Peyer's patch (tissue), 4 donors: ENCODE measurements at places on chromosomes 3 and 15. TPM values are rescaled to one million over a fixed set of nuclear protein-coding genes. Genes with fewer than 3 reads are reported as not detected.

DNA sequence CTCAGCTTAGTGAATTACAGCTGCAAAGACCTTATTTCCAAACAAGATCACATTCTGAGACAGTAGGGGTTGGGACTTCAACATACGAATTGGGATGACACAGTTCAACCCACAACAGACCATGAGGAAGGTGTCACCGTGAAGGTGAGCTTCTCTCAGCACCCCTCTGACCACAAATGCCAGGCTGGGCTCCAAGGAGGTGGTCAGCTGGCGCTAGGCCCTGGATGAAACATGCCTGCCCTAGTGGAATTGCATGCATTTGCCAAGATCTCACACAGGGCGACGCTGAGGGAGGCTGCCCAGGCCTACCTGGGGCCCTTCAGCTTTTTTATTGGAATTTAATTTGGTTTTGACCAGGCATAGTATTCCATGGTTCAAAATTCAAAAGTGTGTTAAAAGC is 1.8 kb downstream of the CFAP100 start:
- no peak for DNase-seq

U2SURP gene
- 67.4 TPM for total RNA-seq

COX5A gene
- total RNA-seq = 185 TPM

DNA sequence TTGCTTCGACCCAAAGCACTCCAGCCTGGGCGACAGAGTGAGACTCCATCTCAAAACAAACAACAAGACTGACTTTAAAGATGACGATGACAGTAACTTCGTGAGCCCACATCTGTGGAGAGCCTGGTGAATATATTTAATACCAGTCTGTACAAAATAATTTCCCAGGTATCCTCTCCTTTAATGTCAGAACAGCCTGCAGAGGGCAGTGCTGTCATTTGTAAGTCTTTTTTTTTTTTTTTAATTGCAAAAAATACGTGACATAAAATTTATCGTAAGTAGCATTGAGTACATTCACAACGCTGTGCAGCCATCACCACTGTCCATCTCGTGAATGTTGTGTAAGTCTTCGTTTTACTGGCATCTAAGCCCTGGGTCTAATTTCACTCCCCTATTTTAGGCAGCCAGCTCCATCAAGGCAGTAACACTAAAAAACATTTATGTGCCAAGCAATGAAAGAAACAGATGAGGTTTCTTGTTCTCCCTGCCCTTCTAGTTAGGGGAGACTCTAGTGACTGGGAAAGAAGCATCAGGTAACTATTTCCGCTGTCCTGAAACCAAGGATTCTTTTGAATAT is 1.4 kb downstream of the HTD2 start:
- DNase-seq = peak; percentile 75

- no peak for DNase-seq
Observed at GRCh38 chr3:119160361-119160760, 13.0 kb upstream of the UPK1B start.

DNA sequence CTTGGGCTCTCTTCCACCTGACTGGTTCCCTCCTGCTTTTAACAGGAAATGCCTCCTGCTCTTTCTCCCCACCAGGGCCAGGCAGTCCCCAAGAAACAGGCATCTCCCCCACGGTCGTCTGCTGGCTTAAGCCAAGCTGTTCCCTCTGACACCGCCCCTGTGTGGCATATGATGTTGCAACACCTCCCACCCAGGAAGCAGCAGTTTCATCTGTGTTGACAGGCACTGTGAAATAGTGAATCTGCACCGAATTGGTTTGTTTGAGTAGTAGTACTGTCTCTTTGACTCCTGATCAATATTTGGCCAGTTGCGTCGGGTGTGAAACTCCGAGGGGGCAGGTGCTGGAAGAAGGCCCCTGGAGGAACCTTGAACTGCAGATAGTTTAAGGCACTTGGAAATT is 188.8 kb downstream of the FEZF2 start:
- no peak for DNase-seq

CLSTN2 gene
- 2.8 TPM for total RNA-seq

IL17RC gene
- 22.3 TPM for total RNA-seq

DNA sequence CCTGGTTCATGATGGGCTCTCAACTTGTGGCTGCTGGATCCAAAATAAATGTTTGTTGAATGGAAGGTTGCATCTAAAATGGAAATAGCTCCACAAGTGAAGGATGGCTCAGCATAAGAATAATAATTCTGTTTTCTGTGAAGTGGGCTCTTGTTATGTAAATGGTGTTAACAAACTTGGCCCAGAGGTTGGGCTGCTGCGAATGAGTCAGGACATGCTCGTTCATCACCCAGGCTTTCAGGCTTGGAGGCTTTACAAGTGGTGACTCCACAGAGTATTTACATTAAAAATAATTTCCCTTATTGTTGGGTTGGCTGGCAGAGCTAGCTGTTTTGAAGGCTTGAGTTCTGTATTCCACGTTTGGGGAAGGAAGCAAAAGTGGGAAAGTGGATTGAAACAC is 60.5 kb downstream of the ITGB5 start:
- DNase-seq = no peak

MITF gene
- total RNA-seq = 9.1 TPM

GRCh38 chr3:51679777-51680176 is 8.7 kb downstream of the TEX264 start:
- DNase-seq = no peak

- no peak for DNase-seq
Observed at GRCh38 chr15:78000927-78001249, 76.6 kb downstream of the TBC1D2B start.

ERICH6 gene
- not detected for total RNA-seq

TYRO3 gene
- total RNA-seq = 2.8 TPM

DVL3 gene
- 90.6 TPM for total RNA-seq

APEH gene
- total RNA-seq = 117 TPM

GRCh38 chr3:123869165-123869564 is 15.0 kb downstream of the MYLK start:
- DNase-seq = no peak

DNA sequence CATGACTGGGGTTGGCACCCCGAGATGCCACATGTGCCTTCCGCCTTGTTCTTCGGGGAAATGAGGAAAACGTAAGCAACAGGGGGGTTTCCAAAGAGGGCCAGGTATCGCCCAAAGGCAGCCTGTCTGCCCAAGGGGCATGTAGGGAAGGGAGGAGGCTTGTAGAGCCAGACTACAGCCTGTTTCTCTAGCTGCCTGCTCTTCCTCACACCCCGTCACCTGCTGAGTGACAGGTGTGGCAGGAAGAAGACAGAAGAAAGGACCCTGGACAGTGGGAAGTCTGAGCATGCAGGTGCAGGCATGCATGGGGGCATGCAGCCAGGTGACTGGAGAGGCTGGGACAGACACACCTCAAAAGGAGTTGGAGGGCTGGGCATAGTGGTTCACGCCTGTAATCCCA is 9.8 kb downstream of the PLA2G4E start:
- DNase-seq = no peak

FBXO40 gene
- not detected for total RNA-seq

DNA sequence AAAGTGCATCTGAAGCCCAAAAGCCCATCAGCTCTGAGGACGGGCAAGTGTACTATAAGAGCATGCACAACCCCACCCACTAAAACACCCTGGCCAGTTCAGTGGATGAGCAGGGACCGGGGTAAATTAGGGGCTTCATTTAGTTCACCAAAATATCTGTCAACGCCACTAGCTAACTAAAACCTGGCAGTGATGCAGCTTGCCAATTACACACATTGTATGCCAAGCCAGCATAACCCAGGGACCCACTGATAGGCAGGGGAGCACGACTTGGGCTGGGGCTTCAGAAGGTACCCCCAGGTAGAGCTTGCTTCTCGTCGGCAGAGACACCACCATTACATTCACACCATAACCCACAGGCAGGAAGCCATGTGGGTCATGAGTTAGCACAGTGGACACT is 47.0 kb downstream of the PTPN23 start:
- no peak for DNase-seq

SMCO1 gene
- not detected for total RNA-seq

DNA sequence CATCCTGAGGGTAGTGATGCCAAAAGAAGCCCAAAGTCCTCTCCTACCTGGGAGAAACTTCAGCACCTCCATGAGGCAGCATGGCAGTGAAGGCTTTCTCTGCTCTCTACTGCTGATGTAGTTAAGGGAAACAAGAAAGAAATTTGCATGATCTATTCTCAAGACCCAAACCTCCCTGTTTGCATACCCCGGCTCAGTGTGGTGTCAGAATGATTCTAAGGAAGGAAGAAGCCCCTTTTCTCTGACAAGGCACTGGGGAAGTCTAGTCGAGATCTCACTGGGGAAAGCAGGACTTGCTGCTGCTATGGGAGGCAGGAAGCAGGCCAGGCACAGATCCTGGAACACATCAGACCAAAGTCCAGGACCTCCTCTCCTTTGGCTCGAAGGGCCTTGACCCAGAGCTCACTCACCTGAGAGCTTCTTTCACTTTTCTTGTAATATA is 89.4 kb upstream of the ICE2 start:
- peak; percentile 61 for DNase-seq

GRCh38 chr15:74443100-74443909 is 9.5 kb upstream of the SEMA7A start:
- no peak for DNase-seq

UNC13C gene
- 0.57 TPM for total RNA-seq

- DNase-seq = peak; percentile 100
Observed at GRCh38 chr15:43791993-43792760, at the start of gene SERF2. Gene SERF2, plus strand, starts transcription at chr15:43792320. Its CDS starts 57 bp downstream, at chr15:43792377.

DNA sequence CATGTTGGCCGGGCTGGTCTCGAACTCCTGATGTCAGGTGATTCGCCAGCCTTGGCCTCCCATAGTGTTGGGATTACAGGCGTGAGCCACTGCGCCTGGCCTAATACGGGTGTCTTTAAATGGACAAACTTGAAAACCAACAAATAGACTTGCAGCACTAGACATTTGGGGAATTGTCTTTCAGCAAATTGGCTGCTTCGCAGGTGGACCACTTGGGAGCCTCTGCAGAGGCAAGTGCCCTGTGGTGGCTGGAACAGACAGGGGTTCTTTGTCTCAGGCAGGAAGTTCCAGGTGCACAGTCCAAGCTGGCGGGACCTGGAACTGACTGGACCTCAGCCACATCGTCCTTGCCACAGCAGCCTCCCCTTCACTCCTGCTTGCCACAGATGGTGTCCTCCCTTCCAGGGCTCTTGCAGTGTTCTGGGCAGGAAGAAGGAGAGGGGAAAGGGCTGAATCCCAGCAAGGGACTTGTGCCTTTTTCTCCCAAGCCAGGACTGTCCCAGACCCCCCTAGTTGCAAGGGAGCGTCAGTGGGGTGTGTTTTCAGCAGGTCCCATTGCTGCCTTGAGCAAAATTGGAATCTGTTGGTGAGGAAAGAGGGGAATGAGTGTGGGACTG is 94.3 kb downstream of the TBC1D2B start:
- no peak for DNase-seq

AMIGO3 gene
- 1.2 TPM for total RNA-seq

DNA sequence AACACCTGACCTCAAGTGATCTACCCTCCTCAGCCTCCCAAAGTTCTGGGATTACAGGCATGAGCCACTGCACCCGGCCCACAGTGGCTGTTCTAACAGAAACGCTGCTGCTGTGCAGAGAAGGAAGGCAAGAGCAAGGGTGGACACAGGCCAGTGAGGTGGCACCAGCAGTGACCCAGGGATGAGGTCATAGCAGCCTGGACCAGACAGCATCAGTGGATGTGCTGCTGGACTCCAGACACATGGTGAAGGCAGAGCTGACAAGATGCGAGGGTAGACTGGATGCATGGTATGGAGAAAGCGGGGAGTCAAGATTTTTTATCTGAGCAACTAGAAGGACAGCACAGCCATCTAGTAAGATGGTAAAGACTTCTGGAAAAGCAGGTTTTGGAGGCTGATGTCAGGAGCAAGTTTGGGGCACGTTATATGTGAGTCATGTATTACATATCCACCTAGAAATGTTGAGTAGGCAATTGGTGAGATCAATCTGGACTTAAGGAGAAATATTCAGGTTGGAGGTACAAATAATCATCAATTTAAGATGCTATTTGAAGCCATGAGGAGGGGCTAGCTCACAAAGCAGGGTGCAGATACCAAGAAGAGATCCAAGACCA is 22.1 kb upstream of the TJP1 start:
- no peak for DNase-seq

AEN gene
- total RNA-seq = 9.6 TPM

DNA sequence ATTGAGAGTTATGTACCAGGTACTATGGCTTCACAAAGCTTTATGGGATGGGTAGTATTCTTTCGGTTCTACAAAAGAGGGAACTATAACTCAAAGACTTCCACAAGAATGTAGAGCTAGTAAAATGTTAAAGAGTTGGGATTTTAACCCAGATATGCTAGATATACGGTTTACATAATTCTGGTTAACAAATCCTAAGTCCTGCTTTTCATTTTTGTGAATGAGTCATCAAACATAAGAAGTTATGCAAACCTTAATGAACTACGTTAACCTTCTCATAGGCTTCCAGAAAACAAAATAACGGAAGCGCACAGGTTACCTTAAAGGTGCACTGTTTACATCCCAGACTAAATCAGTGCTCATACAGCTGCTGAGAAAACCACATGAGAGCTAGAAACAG is 1049.3 kb downstream of the MCTP2 start:
- no peak for DNase-seq

DNA sequence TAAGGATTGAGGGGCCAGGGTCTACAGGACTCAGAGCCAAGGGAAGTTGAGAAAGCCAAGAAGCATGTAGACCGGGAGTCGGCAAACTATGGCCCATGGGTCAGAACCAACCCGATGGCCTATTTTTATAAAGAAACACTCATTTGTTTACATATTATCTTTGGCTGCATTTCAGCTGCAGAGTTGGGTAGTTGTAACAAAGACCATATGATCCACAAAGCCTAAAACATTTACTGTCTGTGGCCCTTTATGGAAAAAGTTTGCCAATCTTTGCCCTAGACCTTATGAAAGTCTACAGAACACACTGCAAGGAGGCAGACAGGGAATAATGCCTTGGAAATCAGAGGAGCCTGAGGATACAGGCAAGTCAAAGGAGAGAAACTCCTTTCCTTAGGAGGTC is 63.2 kb upstream of the MNS1 start:
- no peak for DNase-seq

FGF12 gene
- total RNA-seq = 0.47 TPM

GPR62 gene
- not detected for total RNA-seq

DNA sequence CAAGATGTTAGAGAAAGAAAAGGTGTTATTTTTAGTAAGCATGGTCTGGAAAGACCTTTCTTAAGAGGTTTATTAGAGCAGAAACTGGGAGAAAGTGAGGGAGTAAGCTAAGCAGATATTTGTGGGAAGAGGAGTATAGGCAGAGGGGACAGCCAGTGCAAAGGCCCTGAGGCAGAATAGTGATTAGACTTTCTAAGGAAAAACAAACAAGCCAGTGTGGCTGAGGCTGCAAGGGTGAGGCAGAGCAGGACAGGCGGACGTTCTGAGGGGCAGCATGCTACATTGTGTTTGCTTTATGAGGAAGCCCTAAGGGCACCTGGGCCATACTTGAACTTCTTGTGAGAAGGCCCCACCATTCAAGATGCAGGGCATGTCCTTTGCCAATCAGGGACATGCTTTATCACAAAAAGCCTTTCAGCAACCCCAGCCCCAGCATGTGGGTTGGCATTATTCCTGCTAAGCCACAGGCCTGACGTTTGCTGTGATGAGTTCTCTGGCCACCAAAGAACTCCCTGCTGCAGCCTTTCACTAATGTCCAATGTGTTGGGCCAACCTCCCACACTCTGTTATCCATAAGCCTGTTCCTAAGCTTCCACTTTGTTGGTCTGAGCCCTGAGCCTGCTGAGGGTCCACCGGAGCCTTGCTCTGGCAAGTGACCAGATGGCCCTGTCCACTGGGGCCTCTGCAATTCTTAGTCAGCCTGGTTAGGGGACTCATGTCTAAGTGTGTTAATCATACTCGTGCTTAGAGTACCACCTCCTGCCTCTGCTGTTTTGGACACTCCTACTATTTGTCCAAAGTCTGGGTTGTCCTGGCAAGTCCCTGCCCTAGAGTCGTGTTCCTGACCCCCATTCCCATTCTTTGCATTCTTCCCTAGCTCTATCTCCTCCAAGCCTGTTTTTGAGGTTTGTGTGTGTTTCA is 209.9 kb upstream of the CTNNB1 start:
- DNase-seq = no peak

MINAR1 gene
- total RNA-seq = 1.7 TPM
